ENCODE measurements at places on chromosomes 1 and 21.

DNA sequence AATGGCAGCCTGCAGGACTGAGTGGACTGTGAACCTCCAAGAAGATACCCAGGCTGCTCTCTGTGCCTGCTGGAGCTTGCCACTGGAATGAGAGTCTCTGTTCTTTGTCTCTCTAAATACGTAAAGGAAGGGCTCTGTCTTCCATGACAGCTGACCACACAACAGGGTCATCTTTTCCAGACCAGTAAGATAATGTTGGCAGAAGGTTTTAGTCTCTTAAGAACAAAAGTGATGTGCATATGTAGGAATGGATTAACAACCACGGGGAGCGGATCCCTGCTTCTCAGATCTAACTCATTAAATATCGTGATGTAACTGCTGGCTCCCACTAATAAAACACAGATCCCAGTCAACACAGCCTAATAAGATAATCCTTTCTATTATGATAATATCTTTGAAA is 67.5 kb downstream of the MAP10 start:
- no peak for DNase-seq

DNA sequence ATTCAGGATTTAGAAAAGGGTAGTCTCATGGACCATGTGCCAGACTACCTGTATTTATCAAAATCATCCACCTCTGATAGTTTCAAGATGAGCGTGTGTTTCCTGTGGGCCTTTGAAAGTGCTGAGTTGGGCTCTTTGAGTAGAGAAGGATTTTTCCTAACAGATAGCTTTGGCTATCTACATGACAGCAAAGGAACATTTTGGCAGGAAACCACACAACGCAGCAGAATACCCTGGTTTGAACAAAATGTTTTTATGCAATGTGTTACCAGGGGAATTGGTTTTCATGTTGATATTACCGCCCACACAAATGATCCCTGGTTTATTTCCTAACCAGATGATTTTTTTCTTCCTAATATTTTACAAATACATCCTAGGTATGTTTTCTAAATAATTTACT is 431.4 kb downstream of the NEGR1 start:
- DNase-seq, result no peak

DNA sequence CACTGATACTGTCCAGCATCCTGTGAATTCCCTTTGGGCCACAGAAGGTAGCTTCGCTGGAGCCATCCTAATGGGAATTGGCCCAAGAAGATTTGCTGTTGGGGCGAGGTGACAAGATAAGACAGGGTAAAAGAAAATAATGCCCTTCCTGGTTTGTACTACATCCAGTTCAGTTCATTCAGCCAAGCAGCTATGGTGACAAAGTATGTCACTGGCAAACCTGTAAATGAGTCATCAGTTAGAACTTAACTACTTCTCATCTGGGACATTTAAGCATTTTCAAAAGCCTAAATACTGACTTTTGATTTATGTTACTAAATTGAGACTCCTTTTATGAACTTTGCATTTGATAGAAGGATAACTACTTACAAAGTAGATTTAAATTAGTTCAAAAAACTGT is 54.2 kb downstream of the WDR64 start:
- DNase-seq, result no peak

GRCh38 chr1:54227891-54228310 is 27.9 kb downstream of the MRPL37 start:
- no peak for DNase-seq

DNA sequence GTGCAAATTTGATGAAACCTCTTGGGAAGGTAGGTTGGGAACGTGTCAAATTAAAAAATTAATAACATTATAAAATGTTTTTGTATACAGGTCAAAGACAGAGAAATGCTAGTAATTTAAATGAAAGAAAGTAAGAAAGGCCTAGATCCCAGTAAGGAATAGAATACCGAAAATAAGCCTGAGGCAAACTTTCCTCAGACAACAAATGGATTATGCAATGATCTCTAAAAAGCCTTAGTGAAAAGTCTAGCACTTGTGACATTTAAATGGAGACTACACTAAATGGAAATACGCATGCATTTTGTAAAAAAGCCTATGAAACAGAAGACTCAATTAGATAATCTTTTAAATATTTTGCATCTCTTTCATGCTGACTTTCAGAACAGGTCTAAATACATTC is 138.5 kb upstream of the ZNHIT6 start:
- no peak for DNase-seq

- DNase-seq, result no peak
Measured at GRCh38 chr1:210800756-210801155, 333.2 kb downstream of the KCNH1 start.

- no peak for DNase-seq
Measured at GRCh38 chr1:92441697-92442342, 44.9 kb downstream of the GFI1 start.

DNA sequence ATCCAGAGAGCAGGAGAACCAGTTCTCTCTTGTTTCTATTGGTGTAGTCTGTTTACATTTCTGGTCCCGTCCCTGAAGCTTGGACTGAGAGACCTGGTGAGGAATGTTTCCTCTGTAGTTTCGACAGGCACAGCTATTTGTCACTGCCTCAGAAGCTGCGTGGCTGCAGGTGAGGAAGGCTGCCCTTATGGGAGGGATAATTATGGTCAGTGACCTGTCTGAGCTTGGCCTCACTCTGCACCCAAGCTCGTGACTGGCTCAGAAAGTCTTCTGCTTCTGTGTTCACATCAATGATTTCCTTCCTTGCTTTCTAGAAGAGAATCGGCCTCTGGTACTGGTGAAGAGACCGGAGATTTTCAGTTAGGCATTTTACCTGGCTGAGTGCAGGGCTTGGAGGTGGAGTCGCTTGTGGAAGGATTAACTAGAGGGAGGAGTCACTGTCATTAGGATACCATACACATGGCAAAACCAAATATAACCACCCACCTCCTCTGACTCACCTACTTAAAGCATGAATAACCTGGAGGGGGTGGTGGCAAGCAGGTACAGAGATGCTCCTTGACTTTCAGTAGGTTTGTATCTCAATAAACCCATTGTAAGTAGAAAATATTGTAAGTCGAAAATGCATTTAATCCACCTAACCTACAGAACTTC is 19.9 kb upstream of the WDR26 start:
- no peak for DNase-seq

DNA sequence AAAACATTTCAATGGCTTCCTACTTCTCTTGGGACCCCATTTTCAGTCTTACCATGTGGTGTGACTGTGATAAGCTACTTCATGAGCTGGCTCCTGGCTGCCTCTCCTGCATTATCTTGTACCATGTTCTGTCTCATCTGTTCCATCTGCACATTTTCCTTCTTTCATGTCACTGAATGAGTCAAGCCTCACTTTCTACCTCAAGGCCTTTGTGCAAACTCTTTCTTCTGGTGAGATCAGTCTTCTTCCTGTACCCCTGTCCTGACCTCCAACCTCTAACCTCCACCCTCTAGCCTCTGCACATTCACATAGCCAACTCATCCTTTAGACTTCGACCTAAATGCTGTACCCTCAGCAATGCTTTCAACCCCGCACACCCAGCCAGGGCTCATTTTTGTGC is 9.6 kb upstream of the FAM78B start:
- DNase-seq, result no peak

DNA sequence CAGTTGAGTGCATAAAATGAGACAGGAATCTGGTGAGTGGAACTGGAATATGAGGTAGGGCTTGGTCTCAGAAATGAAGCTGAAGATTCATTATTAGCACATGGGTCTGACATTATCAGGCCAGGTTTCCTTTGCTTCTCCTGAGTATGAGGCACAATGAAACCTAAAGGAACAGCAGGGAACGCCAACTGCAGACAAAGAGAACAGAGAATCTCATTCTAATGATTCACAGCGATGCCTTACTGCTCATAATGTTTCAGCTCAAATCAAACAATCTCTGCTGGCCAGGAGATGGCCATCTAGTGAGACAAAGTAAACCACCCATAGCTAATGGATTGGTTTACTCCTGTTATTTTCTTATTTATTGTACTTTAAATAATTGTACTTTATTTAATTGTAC is 133.5 kb downstream of the C1orf21 start:
- no peak for DNase-seq

GRCh38 chr1:201790261-201790660 is 38.7 kb upstream of the IPO9 start:
- DNase-seq, result no peak

DNA sequence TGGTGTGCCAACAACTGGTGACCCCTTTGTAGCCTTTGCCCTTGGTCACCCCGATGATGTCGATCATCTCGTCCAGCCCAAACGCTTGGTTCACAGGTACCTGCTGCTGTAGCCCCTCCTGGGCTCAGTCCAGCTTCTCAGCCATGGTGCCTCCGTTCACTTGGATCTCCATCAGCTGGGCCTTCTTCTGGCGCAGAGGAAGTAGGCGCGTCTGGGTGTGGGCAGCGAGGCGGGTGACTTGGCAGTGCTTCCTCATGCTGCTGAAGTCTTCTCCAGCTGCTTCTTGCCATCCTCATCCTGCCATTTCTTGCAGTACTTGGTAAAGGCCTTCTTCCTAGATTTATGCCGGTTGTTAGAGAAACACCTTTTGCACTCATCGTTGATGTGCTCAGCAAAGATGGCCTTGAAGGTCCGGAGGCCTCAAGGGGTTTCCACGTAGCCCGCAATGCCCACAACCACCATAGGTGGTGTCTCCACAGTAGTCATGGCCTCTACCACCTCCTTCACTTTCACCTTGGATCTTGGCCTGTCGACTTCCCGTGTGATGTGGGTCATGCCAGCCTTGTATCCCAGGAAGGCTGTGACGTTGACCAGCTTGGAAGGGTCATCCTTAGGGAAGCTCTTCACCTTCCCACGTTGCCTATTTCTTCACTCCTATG is 13.0 kb downstream of the DOP1B start:
- no peak for DNase-seq

DNA sequence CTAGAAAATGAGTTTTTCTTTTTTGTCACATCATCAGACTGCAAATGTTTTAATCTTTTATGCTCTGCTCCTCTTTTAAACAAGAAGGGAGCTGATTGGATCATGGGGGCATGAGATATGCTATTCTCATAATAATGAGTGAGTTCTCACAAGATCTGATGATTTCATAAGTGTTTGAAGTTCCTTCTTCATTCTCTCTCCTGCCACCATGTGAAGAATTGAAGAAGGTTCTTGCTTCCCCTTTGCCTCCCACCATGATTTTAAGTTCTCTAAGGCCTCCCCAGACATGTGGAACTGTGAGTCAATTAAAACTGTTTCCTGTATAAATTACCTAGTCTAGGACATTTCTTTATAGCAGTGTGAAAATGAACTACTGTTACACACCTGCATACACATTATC is 218.2 kb downstream of the NRIP1 start:
- DNase-seq, result no peak

DNA sequence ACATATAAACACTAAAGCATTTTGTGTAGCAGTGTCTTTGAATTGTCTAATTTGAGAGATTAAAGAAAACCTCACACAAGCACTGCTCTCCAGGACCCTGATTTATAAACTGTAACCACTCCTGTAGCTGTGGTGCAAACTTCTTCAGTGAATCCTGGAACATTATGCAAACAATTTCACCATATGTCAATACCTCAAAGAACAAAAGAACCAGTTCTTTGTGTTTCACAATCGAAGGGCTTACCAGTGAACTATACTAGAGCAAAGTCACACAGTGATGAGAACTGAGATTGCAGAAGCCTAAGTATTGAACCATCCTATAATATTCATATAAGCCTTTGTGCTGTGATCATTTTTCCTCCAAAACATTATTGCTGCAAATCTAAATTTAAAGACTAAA is 21.5 kb downstream of the DPH5 start:
- DNase-seq, result no peak

DNA sequence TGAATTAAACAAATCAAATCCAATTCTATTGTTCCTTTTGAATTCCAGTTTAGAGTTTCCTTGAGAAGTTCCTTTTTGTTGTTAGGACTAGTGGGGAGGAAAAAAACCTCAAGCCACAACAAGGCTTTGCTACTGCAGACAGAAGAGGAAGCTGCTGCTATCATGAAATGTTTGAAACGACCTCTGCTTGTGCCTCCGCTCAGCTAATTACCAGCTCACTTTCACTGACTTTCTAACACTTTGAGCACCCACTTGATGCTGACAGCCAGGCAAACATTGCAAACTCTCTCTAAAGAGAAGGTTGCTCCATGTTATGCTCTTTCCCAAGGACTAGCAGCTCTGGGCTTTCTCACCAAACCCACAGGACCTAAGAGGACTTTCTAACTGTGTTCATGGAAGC is 203.9 kb upstream of the PROX1 start:
- no peak for DNase-seq

DNA sequence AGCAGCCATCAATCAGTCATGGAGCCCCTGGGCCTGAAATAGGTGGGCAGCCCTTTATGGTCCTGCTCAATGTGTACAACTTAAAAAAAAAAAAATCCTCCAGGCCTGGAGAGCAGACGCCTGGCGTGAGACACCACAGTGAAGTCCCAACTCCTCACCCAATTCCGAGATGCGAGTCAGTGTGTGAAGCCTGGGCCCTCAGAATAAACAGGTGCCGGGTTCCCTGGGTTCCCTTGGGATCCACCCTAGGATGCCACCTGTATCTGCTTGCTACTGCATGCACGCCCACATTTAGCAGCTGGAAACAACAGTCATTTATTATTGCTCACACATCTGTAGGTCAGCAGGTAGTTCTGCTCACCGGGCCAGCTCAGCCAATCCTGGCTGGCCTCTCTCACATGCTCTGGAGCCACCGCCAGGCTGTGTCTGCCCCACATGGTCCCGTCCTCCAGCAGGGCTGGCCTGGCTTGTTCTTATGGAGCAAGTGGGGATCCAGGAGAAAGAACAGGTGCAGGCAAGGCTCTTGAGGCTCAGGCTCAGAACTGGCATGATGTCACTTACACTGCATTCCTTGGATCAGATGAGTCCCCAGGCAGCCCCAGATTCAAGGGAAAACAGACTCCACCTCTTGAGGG is 172.7 kb downstream of the NPHP4 start:
- DNase-seq, result no peak

- DNase-seq, result no peak
Measured at GRCh38 chr1:161790587-161791317, 24.6 kb downstream of the ATF6 start.

All from muscle of arm (tissue), 14 donors.